ENCODE measurements at places on chromosomes 2 and 18.

DNA sequence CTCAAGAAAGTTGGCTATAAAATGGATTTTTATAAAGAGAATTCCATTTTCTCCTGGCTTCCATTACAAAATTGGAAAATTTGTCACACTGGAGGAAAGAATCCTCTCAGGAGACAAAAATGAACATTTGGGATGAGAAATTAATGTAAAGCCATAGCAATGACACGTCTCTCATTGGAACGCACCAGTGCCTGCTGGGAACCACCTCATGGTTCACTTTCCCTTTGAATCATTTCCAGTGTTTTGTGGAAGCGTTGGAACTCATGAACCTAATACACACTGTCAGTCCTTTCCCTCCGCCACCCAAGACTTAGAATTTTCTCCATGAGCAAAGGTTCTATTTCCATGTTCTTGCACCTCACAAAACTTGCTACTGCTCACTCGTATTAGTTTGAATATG lies 21.0 kb upstream of the NRP2 start:
- no peak for DNase-seq

GRCh38 chr2:29723255-29724001 lies 198.0 kb downstream of the ALK start:
- no peak for DNase-seq

DNA sequence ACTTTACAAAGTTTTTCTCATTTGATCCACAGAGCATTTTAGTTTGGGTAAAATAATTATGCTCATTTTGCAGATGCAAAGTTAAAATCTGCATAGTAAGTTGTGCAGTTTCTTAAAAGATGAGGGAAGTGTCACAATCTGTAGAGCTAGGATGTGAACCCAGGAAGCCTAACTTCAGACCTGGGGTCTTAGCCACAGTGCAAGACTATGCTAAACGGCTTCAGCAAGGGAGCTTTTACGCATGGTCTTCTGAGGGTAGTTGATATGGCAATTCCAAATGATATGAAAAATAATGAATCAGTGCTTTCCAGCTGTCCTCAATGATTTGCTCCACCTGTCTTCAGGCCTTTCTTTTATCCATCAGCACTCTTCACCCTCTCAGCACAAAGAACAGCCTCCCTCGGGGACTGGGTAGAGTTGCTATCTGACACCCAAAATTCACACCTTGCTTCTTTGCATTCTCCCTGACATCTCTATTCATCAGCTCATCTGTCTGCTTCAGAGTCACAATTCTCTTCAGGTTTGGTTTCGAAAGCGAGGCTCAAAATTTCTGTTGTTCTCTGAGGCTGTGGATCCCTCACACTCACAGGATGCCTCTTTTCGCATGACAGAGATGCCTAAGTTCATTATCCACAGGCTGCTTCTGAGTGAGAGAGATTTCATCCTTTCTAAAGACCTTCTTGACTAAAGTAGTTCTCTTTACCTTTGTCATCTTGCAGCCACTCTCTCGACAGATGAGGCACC lies 302.5 kb downstream of the NRXN1 start:
- no peak for DNase-seq

GRCh38 chr2:227020416-227020815 lies 143.6 kb downstream of the COL4A4 start:
- DNase-seq, result no peak

- peak; percentile 16 for DNase-seq
Measured at GRCh38 chr18:34224423-34225217, at the start of gene NOL4. Gene NOL4, minus strand, starts transcription at chr18:34224913. Its CDS starts 1,660 bp downstream, at chr18:34223253.

- peak; percentile 51 for DNase-seq
Measured at GRCh38 chr2:217902379-217903141, 100.2 kb downstream of the TNS1 start.

GRCh38 chr18:9048236-9048635 lies 54.3 kb upstream of the NDUFV2 start:
- DNase-seq, result no peak

DNA sequence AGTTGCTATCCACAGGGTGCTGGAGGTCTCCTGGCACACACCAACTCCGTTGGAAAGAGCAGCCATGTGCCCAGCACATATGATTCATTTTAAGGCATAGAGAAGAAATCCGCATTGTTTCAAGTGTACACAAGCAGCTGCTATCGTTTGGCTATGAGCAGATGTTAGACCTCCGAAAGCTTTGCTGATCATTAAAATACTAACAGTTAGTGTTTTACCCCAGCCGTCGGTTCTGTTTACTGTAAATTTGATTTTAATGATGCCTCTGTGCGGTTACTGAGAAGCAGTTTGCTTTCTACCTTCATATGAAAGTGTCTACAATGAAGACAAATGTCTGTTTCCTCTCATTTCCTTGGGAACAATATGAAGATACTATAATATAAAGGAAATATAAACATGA lies 154.9 kb downstream of the PTGR3 start:
- DNase-seq, result no peak

DNA sequence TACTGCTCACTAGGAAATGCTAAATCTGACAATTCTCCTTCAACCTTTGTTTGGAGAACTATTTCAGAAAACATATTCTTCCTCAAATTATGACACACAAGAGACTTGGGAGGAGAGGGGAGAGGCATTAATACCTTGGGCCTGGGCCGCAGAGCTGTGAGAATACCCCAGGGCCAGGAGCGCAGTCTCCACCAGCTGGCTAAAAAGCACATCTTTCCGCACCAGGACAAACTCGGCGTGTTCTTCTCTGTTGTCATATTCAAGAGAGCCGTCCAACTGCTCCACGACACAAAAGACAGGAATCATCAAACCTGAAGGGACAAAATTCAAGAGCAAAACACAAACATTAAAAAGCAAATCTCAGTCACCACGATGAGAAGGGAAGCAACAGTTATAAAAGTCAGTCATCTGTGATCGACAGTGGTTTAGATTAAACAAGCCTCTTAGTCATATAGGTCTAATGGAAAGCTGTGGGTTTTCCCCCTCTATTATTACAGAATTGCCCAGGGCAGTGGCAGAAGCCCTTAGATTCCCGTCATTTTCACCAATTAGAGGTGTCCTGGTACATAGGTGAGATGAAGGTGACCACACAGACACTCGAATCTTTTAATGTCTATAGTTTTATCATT lies 24.4 kb downstream of the SATB2 start:
- no peak for DNase-seq

Data from activated CD4-positive, alpha-beta T cell treated with anti-CD3 and anti-CD28 coated beads for 36 hours (primary cell).